ENCODE measurements at places on chromosomes 3 and 15.

GRCh38 chr3:53991240-53991639, 99.6 kb upstream of the SELENOK start:
- no peak for DNase-seq

DNA sequence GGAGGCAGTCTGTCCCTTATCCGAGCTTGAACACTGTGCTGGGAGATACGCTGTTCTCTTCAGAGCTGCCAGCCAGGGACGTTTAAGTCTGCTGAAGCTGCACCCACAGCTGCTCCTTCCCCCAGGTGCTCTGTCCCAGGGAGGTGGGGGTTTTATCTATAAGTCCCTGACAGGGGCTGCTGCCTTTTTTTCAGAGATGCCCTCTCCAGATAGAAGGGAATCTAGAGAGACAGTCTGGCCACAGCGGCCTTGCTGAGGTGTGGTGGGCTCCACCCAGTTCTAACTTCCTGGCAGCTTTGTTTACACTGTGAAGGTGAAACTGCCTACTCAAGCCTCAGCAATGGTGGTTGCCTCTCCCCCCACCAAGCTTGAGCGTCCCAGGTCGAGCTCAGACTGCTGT, 319.9 kb upstream of the GRM7 start:
- no peak for DNase-seq

GRCh38 chr3:150515210-150515609, 31.1 kb downstream of the SERP1 start:
- no peak for DNase-seq

- no peak for DNase-seq
These were observed 24.7 kb downstream of the KY start for GRCh38 chr3:134625885-134626741.

DNA sequence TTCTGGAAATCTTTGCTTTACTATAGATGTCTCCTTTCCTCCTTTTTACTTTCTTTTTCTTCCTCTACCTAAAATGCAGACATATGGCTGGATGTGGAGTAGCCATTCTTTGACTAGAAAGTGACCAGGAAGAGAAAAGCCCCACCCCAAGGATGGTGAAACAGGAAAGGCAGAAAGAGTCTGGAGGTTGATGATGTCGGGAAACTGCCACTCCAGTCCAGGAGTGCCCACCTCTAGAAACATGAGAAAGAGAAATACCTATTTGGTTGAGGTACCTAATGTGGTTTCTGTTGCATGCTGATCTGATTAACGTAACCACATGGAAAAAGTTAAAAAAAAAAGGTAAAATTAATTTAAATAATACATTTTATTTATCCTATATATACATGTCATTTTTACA, 55.2 kb upstream of the SSR3 start:
- DNase-seq = no peak

GRCh38 chr15:48456134-48456533, 124.9 kb downstream of the DUT start:
- no peak for DNase-seq

DNA sequence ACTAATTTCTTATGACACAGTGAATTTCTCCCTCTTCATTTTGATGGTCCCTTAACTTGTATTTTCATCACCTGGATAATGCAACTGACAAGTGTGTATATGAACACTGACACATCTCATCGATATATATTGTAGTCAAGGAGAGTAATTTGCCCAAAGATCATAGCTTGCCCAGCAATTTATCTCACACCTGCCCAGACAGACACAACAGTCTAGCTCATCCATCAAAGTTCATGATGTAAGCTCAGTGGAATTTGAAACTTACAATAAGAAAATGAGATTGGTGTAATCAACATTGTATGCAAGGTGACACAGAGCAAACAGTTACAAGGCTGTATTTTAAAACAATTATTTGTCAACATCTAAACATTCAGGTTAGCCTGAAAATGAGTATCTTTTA, 805.8 kb downstream of the NAALADL2 start:
- no peak for DNase-seq

DNA sequence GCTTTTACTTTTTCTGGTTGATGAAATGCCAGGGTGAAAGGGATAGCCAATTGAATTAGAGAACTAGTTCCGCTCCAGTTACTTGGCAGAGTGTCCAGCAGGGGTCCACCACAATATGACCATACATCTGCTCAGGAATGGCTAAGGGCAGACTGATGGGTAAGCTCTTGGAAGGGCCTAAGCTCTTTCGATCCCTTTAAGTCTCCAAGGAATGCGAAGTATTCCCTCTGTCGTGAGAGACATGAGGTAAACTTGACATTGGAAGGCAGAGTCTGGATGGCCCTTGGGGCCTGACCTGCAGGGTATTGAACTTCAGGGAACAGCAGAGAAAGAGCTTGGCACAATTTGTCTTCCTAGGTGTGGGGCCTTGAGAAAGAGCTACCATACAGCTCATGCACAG, 805.8 kb downstream of the PLOD2 start:
- no peak for DNase-seq

DNA sequence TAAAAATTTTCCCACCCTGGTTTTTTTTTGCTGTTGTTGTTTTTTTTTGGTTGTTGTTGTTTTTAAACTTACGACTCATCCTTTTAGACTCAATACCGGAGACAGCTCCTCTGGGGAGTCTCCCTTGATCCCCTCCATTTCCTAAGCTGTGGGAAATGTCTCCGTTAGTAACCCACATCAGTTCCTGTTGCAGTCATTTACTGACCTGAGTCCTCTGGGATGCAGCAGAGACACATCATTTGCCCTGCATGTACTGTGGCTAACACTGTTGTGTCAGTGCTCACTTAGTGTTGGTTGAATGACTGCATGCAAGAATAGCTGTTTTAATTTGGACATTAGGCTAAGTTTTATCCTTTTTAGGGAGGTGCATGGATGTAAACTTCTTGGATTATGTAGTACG, 83.8 kb downstream of the MBNL1 start:
- DNase-seq = no peak

- no peak for DNase-seq
These were observed 12.7 kb upstream of the HACD2 start for GRCh38 chr3:123597561-123597960.

DNA sequence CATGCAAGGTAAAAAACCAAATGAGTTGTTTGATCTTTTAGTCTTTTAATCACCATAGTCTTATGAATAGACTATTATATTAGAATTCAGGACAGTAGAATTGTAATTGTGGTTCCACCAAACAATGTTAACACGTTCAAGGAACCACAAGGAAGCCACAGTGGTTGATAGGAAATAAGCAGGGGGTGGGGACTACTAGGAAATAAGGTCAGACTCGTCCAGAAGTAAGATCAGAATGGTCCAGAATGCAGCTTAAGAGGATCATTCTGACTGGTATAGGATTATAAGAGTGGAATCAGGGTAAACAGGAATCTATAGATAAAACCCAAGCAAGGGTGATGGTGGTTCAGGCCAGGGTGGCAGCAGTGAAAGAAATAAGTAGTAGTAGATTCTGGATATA, 7.5 kb downstream of the MYNN start:
- DNase-seq = no peak

DNA sequence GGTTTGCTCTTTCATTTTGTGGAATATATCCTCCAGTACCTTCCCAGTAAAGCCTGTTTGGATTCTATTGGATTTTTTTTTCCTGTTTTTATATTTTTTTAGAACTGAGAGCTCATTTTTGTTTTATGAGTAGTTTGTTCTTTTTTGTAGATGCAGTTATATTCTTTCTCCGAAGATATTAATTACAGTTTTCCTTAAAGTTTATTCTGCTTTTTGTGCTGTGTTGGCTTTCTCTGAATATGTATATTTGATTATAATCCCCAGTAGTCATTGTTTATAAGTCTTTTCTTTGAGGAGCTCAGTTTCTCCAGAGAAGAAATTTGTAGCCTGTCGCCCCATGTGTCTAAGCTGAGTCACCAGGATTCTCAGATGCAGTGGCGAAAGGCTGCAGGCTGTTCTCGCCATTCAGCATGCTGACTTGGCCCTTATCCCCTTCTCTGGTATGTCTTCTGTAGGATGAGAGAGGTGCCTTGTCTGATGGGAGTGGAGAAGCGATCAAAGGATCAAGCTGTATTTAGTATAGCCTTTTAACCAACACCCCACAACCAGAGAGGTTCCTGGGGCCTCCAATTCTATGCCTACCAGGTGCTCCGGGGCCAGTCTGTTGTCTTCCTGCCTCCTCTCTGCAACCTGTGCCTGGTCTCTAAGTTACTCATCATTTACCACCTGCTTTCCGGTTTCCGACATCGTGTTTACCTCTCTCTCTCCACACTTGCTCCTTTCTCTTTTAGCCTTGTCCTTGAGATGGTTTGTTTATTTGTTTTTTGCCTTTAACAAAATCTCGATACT, 31.7 kb upstream of the MFSD1 start:
- DNase-seq = no peak

GRCh38 chr3:171904829-171905228, 61.7 kb downstream of the TMEM212 start:
- DNase-seq = no peak

GRCh38 chr3:33758864-33759263, 39.6 kb upstream of the PDCD6IP start:
- no peak for DNase-seq

GRCh38 chr3:192812743-192813383, 85.5 kb upstream of the FGF12 start:
- DNase-seq = no peak

DNA sequence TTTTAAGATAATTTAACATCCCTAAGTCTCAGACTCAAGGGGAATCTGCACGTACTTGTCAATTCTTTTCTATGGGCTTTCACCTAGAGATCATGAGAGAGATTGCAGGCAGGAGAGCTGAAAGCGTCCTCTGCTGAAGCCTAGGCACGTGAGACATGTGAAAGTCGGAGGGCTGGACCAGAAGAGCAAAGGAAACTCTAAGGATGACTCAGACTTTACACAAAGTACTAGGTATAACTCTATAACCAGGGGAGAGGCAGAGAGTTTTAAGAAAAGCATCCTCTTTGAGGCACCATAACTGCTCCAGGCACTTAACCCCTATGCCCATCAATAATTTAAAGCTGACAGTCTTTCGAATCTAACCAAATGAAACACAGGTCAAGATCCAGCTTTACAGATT, 436.6 kb downstream of the VGLL3 start:
- DNase-seq = no peak

- DNase-seq = no peak
These were observed 36.9 kb upstream of the RYK start for GRCh38 chr3:134287512-134287911.

DNA sequence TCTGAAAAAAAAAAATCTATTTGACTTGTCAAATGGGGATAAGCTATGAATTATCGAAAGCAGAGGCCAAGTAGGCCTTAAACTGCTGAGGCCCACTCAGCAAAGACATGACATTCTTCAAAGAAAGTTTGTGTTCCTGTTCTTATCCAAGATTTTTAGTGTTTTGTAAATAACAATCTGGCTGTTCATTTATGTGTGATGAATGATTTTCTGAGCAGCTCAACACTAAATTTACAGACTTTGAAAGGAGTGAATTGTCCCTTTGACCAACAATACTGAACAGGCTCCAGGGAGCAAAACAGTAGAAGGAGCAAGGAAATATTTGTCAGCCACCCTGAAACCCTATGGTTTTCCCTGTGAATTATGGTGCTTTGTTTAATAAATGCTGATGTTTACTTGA, 512.6 kb upstream of the NAALADL2 start:
- DNase-seq = no peak

- DNase-seq = no peak
These were observed 20.6 kb downstream of the ABTB1 start for GRCh38 chr3:127693336-127693843.

DNA sequence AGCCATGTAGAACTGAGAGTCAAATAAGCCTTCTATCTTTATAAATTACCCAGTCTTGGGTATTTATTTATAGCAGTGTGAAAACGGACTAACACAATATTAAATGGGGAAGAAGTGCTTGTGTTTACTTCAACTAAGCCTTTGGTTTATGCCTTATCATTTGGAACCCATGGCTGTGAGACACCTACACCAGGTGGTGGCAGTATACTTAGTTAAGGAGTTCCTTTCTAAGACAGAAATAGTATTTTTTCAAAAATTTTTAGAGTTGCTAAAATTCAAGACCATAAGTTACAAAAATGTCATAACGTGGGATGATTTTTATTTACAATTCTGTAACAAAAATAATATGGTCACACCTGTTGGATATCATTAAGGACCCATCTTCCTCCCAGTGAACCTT, 354.5 kb upstream of the SOX14 start:
- no peak for DNase-seq

GRCh38 chr3:44468572-44469520, 8.6 kb downstream of the ZNF445 start:
- peak; percentile 32 for DNase-seq

GRCh38 chr15:64288999-64289398, 67.0 kb downstream of the CSNK1G1 start:
- DNase-seq = no peak

DNA sequence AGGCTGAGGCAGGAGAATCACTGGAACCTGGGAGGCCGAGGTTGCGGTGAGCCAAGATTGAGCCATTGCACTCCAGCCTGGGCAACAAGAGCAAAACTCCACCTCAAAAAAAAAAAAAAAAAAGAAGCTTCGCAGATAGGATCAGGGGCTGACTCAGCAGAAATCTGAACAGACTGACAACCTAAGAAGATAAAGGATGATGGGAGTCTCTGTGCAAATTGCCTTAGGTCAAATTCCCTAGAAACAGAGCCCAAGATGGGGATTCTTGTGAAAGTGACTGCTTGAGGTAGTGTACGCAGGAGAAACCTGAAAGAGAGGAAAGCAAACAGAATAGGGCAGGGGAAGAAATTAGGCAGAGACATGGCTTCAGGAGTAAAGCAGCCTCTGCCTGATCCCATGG, 160.8 kb upstream of the LRIG1 start:
- no peak for DNase-seq

Data from stimulated activated CD4-positive, alpha-beta T cell treated with anti-CD3 and anti-CD28 coated beads, TNF-alpha, amount 100 ng/mL, for 24 hours (primary cell).